ENCODE measurements at places on chromosomes 1 and 21.

- H3K27ac ChIP-seq: no peak overlapping the region
- peaks cover 7% of the 10 kb centered on the region for H3K4me1 ChIP-seq
- no peak for DNase-seq
- no peak overlapping the region for H3K4me3 ChIP-seq
- H3K27me3 ChIP-seq: no peaks in the 10 kb centered on the region
Measured at GRCh38 chr1:26774462-26774861, 13.3 kb upstream of the PIGV start.

GRCh38 chr1:169295846-169296245, 71.8 kb downstream of the NME7 start:
- H3K36me3 ChIP-seq: peaks cover 3% of the 10 kb centered on the region
- no peaks in the 10 kb centered on the region for H3K4me1 ChIP-seq
- no peak for DNase-seq
- H3K27ac ChIP-seq: no peak overlapping the region
- no peak overlapping the region for H3K4me3 ChIP-seq
- no peaks in the 10 kb centered on the region for H3K27me3 ChIP-seq

- no peak overlapping the region for H3K4me3 ChIP-seq
- H3K4me1 ChIP-seq: no peaks in the 10 kb centered on the region
- no peaks in the 10 kb centered on the region for H3K27me3 ChIP-seq
- H3K27ac ChIP-seq: no peak overlapping the region
- no peak for DNase-seq
Measured at GRCh38 chr1:86069757-86070145, 86.8 kb downstream of the COL24A1 start.

DNA sequence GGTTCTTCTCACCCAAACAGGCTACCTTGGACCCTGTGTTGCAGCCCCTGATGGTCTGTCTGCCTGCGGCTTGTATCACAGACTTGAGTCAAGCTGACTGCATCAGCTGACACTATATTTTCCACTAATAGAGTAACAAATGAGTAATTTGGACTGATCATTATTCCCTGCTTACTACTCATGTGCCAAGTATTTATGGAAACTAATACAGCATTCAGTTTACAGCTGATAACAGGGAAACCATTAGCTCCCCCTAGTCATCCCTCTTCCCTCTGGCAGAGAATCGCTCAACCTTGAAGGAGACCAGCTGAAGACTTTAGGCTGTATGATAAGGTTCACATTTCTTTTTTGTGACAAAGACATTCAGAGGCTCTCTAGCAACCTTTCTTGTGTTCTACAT, 116.6 kb upstream of the SYT6 start:
- no peak overlapping the region for H3K27ac ChIP-seq
- H3K36me3 ChIP-seq: no peaks in the 10 kb centered on the region
- no peak overlapping the region for H3K4me3 ChIP-seq
- no peak for DNase-seq
- H3K27me3 ChIP-seq: no peaks in the 10 kb centered on the region

DNA sequence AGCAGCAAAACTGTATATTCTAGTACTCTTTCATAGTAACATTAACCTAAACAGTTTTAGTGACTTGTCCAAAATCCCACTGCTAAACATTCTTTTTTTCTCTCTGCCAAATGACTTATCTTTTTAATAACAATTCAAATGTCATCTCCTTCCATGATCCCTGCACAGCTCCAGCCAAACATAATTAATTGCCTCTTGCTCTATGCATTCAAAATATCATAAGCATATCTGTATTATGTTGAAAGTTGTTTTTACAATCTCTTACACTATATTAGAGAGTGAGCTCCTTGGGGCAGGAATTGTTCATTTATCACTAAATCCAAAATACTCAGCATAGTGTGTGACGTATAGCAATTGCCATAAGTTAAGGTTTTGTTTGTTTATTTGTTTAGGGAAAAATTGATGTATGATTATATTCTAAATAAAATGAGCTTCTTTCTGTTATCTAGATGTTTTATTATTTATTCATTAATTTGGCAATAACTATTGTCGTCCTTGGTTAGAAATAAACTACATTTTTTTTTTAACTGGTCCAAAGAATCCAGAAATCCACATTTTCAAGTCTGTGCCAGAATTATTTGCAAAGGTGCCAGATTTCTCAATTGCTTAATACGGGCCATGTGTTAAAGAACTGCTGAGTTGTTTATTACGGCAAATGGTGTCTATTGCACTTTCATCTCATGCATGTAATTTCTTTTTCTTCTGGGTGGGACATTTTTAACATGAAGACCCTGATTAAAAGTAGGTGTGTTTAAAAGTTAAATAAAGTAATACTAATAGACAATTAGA, 577.2 kb upstream of the ZRANB2 start:
- no peaks in the 10 kb centered on the region for H3K27me3 ChIP-seq
- DNase-seq: no peak
- H3K27ac ChIP-seq: no peak overlapping the region
- H3K36me3 ChIP-seq: no peaks in the 10 kb centered on the region

GRCh38 chr1:9440763-9441194, 98.5 kb upstream of the SLC25A33 start:
- H3K27me3 ChIP-seq: no peaks in the 10 kb centered on the region
- no peaks in the 10 kb centered on the region for H3K36me3 ChIP-seq
- H3K4me1 ChIP-seq: peaks cover 3% of the 10 kb centered on the region
- H3K27ac ChIP-seq: no peak overlapping the region
- DNase-seq: no peak

DNA sequence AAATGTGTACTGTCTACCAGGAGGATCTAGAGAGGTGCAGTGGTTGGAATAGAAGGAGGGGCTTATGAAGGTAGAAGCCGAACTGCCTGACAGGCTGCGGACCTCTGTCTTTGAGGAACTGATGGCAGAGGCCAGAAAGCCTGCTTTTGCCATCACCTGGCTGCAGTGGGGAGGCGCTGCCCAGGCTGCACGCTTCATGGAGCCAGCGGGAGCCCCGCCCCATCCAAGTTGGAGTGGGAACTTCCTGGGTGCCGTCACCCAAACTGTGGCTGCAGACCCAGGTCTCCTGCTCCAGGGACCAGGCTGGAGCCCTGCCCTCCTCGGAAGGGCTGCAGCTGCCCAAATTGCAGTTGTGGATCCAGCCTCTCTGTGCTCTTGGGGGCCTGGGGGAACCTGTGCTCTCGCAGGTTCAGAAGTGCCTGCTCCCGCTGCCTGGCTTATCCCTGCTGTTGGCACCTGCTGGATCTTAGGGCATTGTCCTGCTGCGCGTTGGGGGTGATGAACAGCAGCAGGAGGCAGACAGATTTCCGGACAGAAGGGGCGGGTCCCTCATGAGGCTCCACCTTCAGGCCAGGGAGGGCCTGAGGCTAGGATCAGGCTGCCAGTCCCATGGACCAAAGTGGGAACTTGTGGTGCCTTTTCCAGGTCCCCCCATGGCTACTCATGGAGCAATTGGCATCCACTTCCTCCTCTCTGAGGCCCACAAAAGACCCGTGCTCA, 118.0 kb upstream of the PLPPR4 start:
- no peaks in the 10 kb centered on the region for H3K36me3 ChIP-seq
- H3K27ac ChIP-seq: no peak overlapping the region
- no peak for DNase-seq
- no peaks in the 10 kb centered on the region for H3K4me1 ChIP-seq
- H3K27me3 ChIP-seq: no peaks in the 10 kb centered on the region

DNA sequence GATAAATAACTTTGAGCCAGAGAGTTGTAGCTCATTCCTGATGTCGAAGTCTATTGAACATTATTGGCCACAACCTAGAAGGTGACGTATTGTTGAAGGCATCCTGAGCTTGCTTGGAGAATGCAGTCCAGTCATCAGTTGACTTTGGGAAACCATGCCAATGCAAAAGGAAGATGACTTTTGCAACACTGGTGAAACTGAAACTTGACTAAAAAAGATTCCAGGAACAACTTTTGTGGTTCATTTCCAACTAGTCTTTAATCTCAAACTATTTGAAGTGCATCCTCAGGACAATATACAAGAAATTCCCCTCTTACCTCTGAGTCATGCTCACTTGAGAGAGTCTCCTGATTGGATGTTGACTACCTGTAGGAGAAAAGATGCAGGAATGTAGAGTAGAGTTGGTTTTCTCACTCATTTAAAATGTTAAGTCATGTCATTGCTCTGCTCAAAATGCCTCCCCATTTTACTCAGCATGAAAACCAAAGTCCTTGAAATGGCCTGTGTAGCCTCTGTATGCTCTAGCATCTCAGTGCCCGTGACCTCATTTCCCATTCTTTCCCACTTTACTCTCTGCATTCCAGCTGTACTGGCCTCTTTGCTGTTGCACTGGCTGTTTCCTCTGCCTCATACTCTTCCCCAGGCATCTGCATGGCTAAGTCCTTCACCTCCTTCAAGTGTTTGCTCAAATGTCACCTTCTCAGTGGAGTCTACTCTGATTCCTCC, 24.4 kb upstream of the LEPR start:
- DNase-seq: no peak
- H3K36me3 ChIP-seq: peaks cover 5% of the 10 kb centered on the region
- no peak overlapping the region for H3K27ac ChIP-seq
- H3K4me1 ChIP-seq: no peaks in the 10 kb centered on the region

DNA sequence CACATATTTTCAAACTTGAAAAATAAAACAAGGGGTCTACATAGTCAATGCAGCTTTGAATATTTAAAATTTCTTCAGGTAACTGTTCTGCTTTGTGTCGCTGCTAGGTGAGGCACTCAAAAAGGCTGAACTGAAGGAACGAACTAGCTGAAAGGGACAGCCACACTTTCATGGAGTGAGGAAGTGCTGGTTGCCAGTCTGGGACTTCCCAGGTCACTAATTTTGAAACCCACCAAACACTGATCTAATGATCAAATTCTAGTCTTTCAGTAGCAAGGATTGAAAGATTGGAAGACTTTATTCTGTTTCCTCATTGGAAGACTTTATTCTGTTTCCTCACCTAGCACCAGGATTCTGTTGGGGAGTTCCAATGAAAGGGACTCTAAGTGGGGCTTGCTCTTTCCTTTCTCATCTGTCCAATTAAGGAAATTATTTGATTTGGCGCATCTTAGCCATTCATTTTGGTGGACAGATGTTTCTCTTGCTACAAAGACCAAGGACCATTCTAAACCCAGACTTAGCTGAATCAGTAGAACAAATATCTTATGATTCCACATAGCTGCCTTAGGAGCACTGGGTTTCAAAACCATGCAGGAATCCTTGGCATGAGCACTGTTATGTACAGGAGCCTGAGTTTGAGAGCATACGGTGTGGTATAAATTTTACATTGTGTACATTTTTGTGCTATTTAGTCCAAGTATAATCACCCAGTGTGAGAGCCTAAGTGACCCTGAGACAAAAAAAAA, 10.9 kb upstream of the ARID1A start:
- H3K4me1 ChIP-seq: no peaks in the 10 kb centered on the region
- no peak overlapping the region for H3K27ac ChIP-seq
- no peaks in the 10 kb centered on the region for H3K36me3 ChIP-seq
- no peak for DNase-seq
- no peaks in the 10 kb centered on the region for H3K27me3 ChIP-seq

- no peak overlapping the region for H3K27ac ChIP-seq
- no peak overlapping the region for H3K4me3 ChIP-seq
- H3K4me1 ChIP-seq: no peaks in the 10 kb centered on the region
- DNase-seq: no peak
- H3K27me3 ChIP-seq: peaks cover 30% of the 10 kb centered on the region
Measured at GRCh38 chr1:6137758-6138157, 42.4 kb downstream of the CHD5 start.

DNA sequence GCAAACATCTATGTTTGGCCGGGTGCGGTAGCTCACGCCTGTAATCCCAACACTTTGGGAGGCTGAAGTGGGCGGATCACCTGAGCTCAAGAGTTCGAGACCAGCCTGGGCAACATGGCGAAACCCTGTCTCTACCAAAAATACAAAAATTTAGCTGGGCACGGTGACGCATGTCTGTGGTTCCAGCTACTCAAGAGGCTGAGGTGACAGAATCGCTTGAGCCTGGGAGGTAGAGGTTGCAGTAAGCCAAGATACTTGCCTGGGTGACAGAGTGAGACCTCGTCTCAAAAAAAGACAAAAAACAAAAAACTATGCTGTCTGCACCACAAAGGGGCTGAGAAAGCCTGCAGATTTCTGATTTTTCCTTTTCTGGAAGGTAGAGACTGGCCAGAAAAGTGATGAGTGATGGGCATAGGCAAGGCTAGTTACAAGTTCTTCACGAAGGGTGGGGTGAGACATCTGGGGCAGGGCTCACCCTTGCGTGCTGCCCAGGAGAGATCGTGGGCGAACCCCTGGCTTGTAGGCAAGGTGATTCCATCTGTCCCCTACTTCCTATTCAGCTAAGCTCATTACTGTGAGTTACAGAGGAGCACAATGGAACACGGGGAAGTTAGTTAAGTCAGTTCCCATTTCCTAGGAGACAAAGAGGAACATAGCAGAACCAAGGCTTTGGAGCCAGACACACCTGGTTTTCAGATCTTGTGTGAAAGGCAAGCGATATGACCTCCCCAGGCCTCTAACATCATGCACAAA, 3.2 kb downstream of the SLC2A1 start:
- peaks cover 42% of the 10 kb centered on the region for H3K4me1 ChIP-seq
- peak overlapping the region; percentile 28 for H3K27ac ChIP-seq
- DNase-seq: no peak
- H3K36me3 ChIP-seq: peaks cover 64% of the 10 kb centered on the region
- no peaks in the 10 kb centered on the region for H3K27me3 ChIP-seq
- H3K4me3 ChIP-seq: peak overlapping the region; percentile 83

Data from neuronal stem cell (in vitro differentiated cells).